ENCODE measurements at places on chromosomes 3 and 15. TPM values are rescaled to one million over a fixed set of nuclear protein-coding genes. Genes with fewer than 3 reads are reported as not detected.
A peak's percentile ranks its signal among the peaks of the same experiment; 100 is the strongest.

GRCh38 chr3:164658125-164658524 is 420.2 kb downstream of the SI start:
- no peaks in the 10 kb centered on the region for H3K27me3 ChIP-seq
- H3K4me1 ChIP-seq: no peaks in the 10 kb centered on the region

GRCh38 chr15:93030430-93031102 is 58.4 kb downstream of the RGMA start:
- no peak overlapping the region for H3K4me3 ChIP-seq
- H3K36me3 ChIP-seq: peaks cover 3% of the 10 kb centered on the region
- peak; percentile 48 for DNase-seq
- no peak overlapping the region for H3K27ac ChIP-seq
- H3K4me1 ChIP-seq: no peaks in the 10 kb centered on the region

GRCh38 chr3:122427857-122428471 is 12.1 kb upstream of the WDR5B start:
- peaks cover 13% of the 10 kb centered on the region for H3K36me3 ChIP-seq
- no peak overlapping the region for H3K27ac ChIP-seq
- no peak overlapping the region for H3K4me3 ChIP-seq
- H3K27me3 ChIP-seq: no peaks in the 10 kb centered on the region
- no peaks in the 10 kb centered on the region for H3K4me1 ChIP-seq
- no peak for DNase-seq

The ITGA11 gene
- not detected for total RNA-seq

DNA sequence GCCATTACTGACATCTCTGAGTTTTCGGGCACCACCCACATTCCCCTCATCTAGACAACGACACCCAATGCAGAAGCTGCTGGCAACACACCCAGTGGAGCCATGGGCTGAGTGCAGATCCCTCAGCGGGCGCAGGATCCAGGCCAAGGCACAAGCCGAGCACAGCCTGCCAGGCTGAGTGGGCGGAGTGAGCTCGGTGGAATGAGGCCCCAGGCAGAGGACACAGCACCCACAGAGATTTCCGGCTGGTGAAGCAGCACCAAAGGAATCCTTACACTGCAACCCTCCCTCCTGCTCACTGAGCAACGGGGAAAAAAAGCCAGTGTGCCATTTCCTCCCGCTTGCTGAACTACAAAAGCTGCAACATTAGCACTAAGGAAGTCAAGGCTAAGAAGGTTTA is 34.3 kb downstream of the ZMAT3 start:
- no peaks in the 10 kb centered on the region for H3K36me3 ChIP-seq
- H3K27ac ChIP-seq: no peak overlapping the region
- H3K27me3 ChIP-seq: no peaks in the 10 kb centered on the region

The ST3GAL6 gene
- total RNA-seq: 10.6 TPM

DNA sequence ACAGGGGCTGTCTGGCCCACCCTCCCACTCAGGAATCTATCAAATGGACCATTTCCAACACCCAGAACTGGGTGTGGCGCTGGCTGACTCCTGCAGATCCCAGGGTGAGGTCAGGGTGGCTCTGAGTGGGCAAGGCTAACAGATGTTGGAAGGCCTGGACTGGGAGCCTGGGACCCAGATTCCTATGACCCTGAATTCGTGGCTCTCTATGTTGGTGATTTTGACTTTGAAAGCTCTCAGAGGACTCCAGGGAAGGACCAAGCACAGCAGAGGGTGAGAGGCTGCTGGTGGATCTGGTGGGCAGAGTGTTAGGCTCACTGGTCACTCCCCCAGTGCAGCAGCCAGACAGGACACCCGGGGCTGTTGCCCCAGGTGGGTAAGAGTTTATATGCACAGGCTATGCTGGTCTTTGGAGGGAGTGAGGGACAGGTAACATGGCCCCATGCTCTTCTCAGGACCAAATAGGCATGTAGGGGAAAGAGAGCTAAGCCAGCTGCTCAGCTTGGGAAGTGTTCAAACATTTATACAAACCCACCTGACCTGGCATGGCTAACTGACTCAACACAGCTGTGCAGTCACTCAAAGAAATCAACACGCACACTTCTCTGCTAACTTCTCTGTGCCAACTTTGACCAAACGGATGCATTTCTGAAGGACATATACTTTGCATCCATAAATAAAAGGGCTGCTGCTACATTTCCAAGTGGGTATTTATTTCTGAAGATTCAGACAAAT is 62.6 kb upstream of the RAB6B start:
- H3K27ac ChIP-seq: no peak overlapping the region
- H3K4me1 ChIP-seq: peaks cover 9% of the 10 kb centered on the region
- H3K36me3 ChIP-seq: no peaks in the 10 kb centered on the region
- no peaks in the 10 kb centered on the region for H3K27me3 ChIP-seq
- no peak overlapping the region for H3K4me3 ChIP-seq

The ATP2B2 gene
- not detected for total RNA-seq

DNA sequence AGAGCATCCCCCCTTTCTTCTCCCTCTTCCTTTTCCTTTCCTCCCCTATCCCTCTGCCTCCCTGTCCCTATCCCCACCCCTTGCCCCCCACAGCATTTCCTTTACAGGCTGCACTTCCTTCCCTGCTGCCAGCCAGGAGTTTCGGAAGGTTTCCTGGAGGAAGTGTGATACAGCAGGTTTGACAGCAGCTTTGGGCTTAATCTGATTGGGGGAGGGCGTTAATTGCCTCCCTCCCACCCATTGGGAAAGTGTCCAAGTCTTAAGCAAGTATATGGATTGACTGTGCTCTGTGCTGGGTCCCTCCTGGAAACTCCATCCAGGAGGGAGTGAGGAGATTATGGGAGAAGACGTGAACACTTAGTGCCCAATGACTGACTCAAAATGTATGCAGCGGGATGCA is 1.8 kb downstream of the SCAMP5 start:
- H3K36me3 ChIP-seq: no peaks in the 10 kb centered on the region
- DNase-seq: no peak
- no peak overlapping the region for H3K27ac ChIP-seq

GRCh38 chr3:48881652-48882114 is 17.0 kb downstream of the SLC25A20 start:
- H3K36me3 ChIP-seq: no peaks in the 10 kb centered on the region
- DNase-seq: no peak
- no peaks in the 10 kb centered on the region for H3K27me3 ChIP-seq
- H3K4me3 ChIP-seq: no peak overlapping the region

- peaks cover 4% of the 10 kb centered on the region for H3K4me1 ChIP-seq
- H3K4me3 ChIP-seq: no peak overlapping the region
- no peak overlapping the region for H3K27ac ChIP-seq
- no peak for DNase-seq
These were observed 308.8 kb upstream of the NR2E3 start for GRCh38 chr15:71501344-71502076.
